Stimulated activated CD8-positive, alpha-beta memory T cell treated with anti-CD3 and anti-CD28 coated beads, Interleukin-4, amount 100 ng/mL, for 24 hours (primary cell): ENCODE measurements at places on chromosomes 1 and 21.

DNA sequence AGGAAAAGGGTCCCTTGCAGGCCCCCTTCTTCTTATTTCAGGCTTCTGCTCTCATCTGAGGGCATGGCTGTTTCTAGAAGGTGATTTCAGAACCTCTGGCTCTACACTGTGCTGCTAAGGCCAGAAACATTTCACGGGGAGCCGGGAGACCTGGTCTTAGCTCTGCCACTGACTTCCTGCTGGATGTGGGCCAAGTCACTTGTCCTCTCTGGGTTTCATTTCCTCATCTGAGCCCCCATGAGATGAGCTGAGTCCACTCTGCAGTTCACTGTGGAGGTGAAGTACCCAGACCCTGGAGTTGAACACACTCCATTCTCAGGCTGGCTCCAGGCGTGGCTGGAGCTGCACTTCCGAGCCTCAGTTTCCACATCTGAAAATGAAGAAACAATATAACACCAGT, 2.1 kb downstream of the PADI1 start:
- DNase-seq, result no peak

DNA sequence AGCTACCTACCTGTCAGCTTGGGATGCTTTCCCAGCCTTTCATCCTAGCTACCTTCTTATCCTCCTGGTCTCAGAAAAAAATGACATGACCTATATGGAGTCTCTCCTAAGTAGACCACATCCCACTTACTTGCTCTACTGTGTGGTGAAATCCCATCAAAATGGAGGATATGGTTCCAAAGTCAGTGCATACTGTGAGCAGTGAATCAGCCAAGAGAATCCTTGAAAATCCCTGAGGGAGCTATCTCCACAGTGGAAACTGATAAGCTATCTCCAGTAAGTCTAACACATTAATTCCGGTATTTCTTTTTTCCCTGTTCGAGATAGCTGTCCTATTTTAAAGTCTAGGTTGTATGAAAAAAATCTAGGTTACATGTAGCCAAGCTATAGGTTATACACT, 189.7 kb downstream of the FGGY start:
- no peak for DNase-seq

- peak; percentile 7 for DNase-seq
These were observed 7.1 kb downstream of the PRRX1 start for GRCh38 chr1:170670802-170671628.

DNA sequence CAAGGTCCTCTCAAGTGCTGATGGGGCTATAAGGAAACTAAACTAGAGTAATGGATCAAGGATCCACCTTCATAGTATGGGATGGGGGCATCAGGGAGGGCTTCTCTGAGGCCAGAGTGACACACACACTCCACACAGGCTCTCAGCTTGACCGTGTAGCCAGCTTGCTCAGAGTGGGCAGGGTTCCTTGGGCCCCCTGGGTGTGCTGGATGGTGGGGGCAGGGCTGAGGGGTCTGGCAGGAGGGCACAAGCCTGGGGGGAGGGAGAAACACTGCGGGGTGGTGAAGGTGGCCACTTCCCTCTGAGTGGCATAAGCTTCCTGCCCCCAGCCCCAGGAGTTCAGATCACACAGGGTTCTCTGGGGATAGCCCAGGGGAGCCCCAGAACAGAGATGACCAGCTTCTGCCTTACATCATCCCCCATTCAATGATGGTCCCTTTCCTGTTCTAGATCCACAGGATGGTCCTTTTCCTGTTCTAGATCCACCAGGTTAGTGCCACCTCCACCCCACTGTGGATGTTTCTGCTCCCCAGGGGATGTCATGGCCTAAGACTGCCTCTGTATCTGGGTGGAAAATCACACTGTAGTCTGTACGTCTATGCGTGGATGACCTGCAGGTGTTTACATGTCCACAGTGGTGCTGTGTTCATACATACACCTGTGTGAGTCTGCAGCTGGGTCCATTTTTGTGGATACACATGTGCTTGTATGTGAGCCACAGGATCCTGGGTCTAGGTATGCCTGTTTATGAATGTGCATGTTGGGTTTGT, 525.0 kb downstream of the PTPRU start:
- DNase-seq, result no peak

GRCh38 chr1:85314726-85315125, 38.3 kb upstream of the BCL10 start:
- no peak for DNase-seq

- DNase-seq, result peak; percentile 73
These were observed 7.2 kb downstream of the ZDHHC18 start for GRCh38 chr1:26833432-26834405.

DNA sequence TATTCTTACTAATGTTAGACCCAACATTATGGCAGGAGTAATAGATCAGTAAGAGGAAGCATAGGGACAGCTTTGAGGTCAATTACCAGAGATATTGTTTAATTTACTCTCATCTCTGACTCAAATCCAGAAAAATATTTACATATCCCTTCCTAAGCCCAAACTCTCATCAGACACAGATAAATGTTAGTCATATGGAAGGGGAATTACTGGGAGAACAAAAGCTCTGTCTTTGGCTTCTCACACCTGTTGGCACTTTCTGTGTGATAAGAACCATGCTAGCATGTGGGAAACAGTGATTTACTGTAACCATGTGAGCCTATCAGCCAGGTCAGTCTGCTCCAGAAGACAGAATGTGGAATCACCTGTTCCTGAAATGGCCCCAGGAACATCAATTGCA, 72.4 kb downstream of the DUSP10 start:
- no peak for DNase-seq

DNA sequence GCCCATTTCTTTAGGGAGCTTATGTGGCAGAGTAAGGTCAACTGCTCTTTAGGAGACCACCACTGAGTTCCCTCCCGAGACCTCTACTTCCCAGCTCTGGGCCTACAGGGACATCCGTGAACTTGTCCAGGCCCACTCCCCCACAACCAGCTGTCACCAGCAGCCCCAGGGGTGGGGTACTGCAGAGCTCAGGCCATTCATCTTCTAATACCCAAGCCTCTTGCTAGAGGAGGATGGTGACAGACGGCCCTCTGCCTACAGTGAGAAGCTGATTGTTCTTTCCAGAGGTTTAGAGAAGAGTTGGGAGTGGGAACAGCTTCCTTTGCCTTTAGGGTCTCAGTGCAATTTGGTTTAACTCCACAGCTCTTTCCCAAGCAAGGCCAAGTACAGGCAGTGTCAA, 33.2 kb upstream of the ARTN start:
- DNase-seq, result no peak

DNA sequence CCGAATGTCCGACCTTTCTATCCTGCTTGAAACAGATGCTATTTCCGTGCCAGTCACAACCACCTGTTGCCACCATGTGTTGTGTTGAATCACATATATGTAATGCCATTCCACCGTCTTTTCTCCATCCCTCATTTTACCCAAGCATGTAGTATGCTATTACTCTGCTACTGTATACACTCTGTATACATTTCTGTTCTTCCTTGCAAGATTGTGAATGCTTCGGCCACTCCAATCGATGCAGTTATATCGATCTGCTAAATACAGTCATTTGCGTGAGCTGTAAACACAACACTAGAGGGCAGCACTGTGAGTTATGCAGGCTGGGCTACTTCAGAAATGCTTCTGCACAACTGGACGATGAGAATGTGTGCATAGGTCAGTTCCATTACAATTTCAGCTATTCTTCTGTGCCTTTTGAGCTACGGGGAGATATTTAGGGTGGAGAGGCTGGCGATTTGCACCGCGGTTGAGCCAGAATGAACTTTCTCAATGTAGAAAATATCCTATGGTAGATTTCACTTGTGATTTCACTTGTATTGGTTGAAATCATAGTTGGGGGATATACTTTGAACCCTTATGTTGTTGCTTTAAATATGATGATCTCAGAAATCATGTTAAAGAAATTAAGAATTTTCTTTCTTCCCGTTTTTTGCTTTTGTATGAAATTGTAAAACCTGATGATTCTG, 289.8 kb downstream of the NTNG1 start:
- DNase-seq, result no peak

DNA sequence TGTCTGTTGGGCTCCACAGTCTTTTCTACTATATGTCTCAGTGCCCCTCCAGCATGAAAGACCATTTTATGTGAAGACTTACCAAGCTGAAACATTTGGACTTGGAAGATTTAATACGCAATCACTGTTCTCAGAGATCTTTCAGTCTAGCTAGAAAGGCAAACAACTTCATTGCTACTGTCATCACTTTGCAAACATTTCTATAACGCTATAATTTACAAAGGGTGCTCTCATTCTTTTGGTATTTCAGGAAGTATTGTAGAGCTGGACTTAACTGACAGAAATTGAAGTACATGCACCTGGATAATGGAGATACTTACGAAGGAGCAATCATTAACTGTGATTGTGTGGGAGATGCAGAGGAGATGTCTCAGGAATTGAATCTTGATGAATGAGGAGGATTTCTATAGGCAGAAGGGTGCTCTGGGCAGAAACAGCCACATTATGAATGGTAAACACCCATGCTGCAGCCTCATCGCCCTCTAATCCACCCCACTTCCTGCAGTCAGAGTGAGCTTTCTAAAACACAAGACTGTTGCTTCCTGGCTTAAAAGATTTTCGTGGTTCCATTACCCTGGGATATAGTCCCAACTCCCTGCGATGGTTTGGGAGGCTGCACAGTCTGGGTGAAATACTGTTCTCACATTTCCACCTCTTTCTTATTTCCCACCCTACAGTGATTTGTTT, 75.1 kb upstream of the GNG12 start:
- no peak for DNase-seq

DNA sequence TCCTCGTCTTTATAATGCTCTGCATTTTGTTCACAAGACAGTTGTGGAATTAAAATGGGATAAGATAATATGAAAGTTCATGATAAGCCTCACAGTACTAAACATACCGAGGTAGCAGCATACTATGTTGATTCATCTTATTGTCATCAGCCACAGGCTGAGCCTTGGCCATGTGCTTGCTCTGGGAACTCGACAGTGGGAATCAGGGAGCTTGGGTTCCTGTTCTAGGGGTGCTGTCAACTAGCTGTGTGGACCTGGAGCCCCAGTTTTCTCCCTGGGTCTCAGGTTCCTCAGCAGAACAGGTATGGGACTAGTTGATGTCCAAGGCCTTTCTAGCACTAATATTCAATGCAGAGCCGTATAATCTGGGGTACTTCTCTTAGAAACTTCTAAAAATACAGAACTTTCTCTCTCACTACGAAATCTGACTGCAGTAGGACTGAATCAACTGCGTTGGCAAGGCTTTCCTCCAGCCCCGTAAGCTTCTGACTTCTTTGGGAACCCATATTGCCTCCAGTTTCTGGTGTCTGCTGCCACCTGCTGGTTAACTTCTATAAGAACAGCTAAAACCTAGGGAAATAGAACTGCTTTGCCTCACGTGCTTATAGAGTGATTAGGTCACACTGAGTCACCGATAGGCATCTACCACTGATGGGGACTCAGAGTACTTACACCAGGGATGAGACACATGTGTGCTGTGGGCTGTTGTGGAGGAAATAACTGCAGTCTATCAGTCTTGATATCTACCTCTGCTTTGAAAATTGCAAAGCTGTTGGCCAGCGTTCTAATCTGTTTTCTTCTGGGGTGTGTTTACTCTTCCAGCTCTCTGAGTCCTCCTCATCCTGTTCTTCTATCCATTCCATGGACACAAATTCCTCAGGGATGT, 110.9 kb downstream of the RGL1 start:
- peak; percentile 41 for DNase-seq

DNA sequence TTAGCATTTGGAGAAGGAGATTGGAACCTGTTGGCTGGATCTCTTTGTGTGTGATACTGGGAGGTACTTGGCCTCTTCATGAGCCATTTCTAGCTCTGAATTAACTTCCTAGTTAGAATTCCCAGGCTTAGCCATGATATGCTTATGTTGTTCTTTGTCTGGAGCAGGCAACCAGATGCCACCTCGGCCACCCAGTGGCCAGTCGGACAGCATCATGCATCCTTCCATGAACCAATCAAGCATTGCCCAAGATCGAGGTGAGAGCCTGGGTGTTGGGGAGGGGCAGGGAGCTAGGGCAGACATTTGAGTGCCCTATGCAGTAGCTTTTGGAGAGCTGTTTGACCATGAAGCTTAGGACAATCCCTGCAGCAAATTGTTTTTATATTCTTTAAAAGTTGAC, 26.5 kb upstream of the PIGV start:
- DNase-seq, result no peak

- no peak for DNase-seq
These were observed 9.8 kb downstream of the C8A start for GRCh38 chr1:56864430-56864829.

DNA sequence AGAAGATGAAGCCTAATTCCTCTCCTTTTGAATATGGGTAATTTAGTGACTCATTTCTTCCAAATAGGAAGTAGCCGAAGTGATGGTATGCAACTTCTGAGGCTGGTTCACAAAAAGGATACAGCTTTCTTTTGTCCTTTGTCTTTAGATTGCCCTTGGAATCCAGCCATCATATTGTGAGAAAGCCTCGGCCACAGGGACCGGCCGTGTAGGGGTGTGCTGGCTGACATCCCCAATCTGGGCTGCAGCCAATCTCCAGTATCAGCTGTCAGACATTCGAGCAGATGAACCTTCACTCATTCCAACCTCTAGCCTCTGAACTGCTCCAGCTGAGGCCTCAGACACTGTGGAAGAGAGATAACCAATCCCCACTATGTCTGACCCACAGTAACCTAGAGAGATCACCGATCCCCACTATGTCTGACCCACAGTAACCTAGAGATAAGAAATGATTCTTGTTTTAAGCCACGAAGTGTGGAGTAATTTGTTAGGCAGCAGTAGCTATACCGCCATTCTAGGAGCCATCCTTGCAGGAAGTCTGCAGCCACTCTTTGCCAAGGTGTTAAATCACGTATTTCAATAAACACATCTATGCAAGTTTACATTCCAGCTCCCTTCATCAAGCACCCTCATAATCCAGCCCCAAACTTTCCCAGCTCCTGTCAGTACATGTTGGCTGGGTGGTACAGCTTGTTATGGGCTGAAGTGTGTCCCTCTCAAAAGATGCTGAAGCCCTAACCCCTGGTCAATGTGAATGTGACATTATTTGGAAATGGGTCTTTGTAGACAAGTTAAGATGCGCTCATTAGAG, 2.9 kb upstream of the DIP2A start:
- DNase-seq, result no peak

GRCh38 chr1:19423130-19423529, 62.2 kb downstream of the CAPZB start:
- no peak for DNase-seq

DNA sequence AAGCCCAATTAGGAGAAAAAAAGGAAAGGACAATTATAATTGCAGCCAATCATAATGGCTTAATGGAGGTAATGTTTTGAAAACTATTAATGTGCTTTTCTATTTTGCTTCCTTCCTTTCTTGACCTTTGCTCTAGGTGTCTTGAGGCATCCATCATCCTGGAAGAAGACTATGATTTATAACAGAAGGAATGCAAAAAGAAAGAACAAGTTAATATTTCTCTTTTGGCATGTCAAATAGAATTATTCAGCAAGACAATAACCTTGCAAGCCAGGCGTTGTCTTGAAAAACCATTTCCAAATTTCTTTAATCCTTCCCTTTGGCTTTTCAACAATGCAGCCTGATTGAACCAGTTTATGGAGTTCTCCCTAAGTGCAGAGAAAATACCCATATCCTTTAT, 107.7 kb upstream of the USP24 start:
- DNase-seq, result no peak

- DNase-seq, result no peak
These were observed 39.6 kb upstream of the LPGAT1 start for GRCh38 chr1:211870156-211870555.
